ENCODE measurements at places on chromosomes 4 and X.

- no peak for DNase-seq
These were observed 125.0 kb downstream of the EFHC2 start for GRCh38 chrX:44218465-44218864.

GRCh38 chr4:25919676-25920075 is 5.7 kb downstream of the SMIM20 start:
- no peak for DNase-seq

DNA sequence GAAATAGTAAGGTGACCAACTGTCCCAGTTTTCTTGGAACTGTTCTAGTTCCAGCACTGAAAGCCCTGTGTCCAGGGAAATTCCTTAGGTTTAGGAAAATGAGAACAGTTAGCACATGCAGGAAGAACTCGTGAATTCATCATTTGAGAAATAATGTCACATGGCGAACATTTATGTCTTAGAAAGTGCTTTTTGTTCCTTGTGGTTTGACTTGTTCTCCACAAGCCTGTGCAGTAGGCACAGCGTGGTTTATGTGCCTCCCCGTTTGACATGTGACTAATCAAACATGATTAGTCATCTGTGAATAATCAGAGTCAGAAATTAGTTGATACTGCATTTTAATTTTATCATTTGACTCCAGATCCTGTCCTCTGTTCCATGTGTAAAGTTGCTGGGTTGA is 556.0 kb upstream of the CPEB2 start:
- no peak for DNase-seq

- DNase-seq: no peak
These were observed 3.7 kb upstream of the SH3TC1 start for GRCh38 chr4:8195431-8195830.

- no peak for DNase-seq
These were observed 29.3 kb downstream of the INTS12 start for GRCh38 chr4:105679186-105679585.

GRCh38 chr4:108361886-108362285 is 193.2 kb upstream of the LEF1 start:
- no peak for DNase-seq

- DNase-seq: no peak
These were observed 74.3 kb downstream of the WFS1 start for GRCh38 chr4:6343939-6344408.

GRCh38 chr4:75658876-75659275 is 14.3 kb downstream of the G3BP2 start:
- DNase-seq: no peak

- DNase-seq: no peak
These were observed 64.2 kb downstream of the PPP2R2C start for GRCh38 chr4:6408263-6408662.

DNA sequence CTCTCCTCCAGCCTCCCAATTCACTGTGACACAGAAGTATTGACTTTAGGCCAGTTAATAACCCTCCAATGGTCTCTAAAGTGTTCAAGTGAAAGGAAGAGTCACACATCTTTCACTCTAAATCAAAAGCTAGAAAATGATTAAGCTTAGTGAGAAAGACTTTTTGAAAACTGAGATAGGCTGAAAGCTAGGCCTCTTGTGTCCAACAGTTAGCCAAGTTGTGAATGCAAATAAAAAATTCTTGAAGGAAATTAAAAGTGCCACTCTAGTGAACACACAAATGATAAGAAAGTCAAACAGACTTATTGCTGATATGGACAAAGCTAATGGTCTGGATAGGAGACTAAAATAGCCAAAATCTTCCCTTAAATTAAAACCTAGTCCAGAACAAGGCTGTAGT is 687.2 kb downstream of the TRIML1 start:
- no peak for DNase-seq

DNA sequence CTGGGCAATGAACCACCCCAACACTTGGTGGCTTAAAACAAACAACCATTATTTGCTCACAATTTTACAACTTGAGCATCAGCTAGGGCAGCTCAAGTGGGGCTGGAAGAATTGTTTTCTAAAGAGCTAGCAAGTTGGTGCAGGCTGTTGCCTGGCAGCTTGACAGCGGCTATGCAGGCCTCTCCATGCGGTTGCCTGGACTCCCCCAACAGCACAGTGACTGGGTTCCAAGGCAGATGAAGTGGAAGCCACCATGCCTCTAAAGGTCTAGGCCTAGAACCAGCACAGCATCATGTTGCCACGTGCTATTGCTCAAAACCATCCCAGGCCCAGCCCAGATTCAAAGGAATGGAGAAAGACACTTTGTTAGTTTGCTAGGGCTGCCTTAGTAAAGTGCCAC is 114.8 kb downstream of the BCOR start:
- no peak for DNase-seq

DNA sequence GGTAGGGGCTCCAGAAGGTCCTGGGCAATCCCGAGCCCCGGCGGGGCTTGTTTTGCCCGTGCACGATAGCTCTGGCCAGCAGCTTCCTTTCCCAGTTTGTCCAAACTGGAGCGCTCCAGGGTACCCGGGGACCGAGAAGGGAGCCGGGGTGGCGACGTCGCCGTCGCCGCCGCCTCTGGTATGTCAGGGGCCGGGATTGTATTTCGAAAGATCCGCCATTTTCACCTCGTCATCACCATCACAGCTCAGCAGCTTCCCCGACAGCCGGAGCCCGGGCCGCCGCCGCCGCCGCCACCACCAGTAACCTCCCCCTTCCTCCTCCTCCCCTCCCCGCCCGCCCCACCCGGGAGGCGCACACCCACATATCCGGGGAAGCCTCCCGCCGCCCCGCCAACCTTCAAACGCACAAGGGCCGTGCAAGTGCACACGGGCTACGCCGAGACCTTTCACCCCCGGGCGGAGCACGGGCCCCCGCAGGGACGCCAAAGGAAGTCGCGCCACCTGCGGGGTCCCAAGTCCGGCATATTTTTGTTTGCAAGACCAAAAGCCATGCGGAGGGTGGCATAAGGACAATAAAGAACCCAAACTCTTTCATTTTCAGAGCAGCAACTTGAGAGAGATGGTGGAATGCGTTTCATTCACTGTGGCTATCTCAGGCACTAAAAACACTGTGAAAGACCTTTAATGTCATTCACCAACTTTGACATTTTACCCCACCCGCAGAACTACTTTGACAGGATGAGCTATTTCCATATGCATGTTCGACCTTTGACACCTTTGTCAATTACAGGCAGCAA is at the start of gene LIN54:
TSS of gene LIN54 (minus strand) at position 302 of the 797 bp plus-strand sequence. CDS start 25,979 bp downstream, outside the sequence.
- peak; percentile 73 for DNase-seq

DNA sequence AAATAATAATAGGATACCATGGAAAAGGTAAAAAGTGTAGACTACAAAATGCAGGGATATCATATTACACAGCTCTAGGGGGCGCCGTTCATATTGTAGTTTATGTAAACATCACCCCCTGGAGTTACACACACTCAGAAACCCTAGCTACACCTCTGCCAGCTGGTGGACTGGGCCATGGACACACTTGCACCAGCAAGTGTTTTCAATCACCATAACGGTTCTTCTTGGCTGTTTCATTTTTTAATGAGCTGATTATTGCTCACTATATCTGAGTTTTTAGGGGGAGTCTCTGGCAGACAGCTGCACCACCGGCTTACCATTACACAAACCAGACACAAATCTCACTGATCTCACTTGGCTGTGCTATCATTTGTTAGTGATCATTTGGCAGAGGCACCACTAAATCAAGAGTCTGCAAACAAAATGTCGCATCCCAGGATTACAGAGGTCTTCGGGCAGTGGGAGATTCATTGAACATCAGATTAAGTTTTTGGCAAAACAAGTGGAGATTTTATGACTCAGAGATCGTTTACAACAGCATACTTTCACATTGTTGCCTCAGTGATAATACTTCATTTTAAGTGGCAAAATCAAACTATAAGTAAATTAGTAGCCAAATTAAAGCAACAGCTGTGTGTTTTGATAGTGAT is 185.7 kb downstream of the UNC5C start:
- DNase-seq: no peak

DNA sequence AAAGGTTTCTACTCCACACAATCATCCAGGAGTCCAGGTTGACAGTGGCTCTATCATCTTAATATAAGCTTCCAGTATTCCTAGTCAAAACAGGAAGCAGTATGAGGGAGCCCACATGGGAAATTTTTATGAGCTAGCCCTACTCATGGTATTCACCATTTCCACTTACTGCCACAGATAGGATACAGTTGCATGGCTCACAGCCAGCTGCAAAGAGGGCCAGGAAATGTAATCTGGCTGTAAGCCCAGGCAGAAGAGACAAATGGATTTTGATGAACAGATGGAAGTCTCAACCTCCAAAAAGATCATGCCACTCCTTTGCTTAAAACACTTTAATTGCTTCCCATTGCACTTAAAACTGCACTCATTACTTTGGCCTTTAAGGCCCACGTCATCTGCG is 150.6 kb downstream of the ADAMTS3 start:
- no peak for DNase-seq

DNA sequence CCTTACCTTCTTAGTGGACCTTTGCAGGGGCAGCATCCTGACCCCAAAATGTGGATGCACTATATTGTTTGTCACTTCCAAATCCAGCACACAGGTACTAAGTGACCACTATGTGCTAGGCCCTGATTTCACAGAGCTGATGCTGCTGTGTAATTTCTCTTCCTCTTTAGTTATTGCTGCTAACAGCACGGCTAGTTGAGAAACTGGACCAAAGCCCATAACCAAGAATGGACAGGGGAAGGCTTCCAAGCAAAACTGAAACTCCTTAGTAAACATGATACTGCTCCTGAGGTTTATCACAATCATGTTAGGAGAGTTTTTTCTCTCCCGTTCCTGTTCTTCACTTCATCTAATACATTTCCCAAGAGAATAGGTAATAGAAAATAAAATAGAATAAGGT is 172.9 kb upstream of the TTC29 start:
- no peak for DNase-seq

DNA sequence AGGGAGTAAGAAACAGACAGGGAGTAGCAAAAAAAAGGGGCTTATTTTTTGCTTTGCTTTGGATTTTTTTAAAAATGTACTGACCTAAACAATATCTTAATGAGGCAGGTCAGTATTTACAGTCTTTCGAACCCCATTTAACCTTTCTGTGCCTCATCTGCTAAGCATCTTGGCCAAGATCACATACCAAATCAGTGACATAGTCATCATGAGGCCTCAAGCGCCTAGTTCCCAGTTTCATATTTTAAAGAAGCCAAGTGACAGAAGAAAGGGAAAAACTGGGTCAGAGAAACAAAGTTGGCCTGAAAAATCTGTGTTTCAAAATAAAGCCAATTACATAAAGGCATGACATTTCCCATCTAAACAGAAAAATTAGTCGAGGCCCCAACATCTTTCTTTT is 94.6 kb upstream of the WDR44 start:
- DNase-seq: no peak

DNA sequence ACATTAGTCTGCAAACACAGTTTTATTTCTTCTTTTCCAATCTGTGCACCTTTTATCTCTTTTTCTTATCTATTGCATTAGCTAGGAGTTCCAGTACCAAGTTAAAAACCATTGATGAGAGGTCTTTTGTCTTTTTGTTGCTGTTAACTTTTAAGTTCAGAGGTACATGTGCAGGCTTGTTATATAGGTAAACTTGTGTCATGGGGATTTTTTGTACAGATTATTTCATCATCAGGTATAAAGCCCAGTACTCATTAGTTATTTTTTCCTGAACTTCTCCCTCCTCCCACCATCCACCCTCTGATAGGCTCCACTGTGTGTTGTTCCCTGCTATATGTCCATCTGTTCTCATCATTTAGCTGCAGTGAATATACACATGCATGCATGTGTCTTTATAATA is 349.9 kb downstream of the PDHA2 start:
- DNase-seq: no peak

DNA sequence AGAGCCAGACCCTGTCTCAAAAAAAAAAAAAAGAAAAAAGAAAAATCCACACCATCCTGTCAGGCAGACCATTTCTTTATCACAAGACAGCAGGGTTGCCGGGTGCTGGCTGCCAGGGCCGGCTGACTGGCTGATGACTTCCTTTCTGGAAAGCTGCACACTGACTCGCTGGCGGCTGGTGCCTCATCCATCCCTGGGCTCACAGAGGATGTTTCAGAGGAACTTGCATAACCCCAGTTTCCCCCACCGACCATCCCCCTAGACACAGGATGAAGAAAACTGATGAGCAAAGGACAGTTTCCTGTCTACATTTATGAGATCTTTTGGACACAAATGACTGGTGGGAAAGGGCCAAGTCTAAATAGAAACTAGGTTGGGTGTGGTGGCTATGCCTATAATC is 14.1 kb downstream of the HPSE start:
- DNase-seq: no peak

DNA sequence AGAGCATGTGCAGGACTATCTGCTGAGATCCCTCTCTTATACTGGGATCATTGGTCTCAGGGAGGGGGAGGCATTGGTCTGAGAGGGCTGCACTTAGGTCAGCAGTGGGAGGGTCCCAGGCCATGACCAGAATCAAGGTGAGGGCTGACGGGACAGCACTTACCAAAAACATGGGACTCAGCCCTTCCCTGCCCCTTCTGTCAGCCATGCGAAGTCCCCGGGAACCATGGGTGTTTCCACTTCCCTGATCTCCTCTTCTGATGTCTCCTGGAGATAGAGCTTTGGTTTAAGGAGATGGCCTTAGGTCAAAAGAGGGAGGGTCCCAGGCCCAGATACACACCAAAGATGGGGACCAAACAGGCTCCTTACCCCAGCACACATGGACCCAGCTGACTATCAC is 12.9 kb upstream of the HSFX1 start:
- no peak for DNase-seq

DNA sequence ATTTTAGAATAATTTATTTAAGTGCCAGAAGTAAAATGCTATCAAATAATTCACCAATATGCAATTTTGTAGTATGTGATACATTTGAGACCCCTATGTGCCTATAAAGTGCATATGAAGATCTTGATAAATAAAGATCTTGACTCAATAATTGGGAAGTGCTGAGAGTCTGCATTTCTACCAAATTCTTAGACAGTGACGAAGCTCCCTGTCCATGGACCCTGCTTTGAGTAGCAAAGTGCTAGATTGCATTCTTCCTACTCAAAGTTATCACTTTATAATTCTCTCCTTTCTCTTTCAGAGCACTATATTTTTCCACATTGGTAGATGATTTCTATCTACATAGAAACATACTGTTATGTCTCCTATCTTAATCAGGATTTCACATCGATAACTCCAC is 1393.9 kb downstream of the ARAP2 start:
- DNase-seq: no peak

- no peak for DNase-seq
These were observed 102.8 kb downstream of the SLC2A9 start for GRCh38 chr4:9918484-9918883.

DNA sequence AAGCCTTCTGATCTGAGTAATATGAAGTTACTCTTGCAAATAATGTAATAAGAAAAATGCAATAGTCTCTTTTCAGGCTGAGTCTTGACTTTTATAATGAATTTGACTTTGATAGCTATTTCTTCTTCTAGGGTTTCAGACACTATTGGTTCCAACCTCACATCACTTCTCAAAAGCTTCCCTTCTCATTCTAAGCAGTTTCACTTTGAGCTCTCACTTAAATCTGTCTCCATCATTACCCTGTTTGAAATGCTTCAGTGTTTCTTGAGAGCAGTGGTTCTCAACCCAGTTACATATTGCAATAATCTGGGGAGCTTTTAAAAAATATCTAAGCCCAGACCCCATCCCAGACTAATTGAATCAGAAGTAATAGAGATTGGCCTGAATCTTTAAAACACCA is 40.5 kb upstream of the BMP2K start:
- no peak for DNase-seq

- DNase-seq: no peak
These were observed 34.2 kb downstream of the TENM3 start for GRCh38 chr4:182277377-182277776.
